ENCODE measurements at places on chromosomes 12 and 14.

DNA sequence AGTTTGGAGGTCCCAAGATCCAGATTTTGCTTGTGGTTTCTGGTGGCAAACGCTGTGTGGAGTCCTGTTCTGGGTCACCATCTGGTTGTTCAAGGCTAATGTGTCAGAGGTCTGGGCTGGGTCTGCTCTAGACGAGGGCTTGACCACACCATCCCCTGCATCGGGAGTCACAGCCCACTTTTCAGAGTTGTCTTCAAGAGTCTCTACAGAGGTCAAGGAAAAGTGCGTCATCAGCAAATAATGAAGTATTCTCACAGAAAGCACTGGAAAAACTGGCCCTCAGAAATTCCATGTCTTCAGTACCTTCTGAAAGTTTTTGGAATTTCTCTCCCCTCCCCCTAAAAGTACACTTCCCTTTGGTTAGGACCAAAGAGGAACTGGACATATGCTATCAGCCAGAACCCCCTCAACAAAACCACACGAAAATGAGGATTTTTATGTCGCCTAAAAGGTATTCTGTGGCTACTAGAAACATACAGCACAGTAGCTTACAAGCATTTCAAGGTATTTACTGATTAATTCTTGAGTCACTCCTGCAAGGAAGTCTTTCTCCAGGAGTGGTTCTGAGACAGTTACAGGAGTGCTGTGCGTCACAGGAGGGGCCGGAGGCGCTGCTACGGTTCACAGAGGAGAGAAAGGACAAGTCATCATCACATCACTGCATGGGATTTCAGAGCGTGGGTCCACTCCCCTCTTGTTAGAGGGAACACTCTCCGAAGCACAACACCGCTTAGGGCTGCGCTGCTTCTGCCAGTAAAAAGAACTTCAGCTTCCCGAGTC is 35.4 kb downstream of the RAD52 start:
- no peak for DNase-seq

DNA sequence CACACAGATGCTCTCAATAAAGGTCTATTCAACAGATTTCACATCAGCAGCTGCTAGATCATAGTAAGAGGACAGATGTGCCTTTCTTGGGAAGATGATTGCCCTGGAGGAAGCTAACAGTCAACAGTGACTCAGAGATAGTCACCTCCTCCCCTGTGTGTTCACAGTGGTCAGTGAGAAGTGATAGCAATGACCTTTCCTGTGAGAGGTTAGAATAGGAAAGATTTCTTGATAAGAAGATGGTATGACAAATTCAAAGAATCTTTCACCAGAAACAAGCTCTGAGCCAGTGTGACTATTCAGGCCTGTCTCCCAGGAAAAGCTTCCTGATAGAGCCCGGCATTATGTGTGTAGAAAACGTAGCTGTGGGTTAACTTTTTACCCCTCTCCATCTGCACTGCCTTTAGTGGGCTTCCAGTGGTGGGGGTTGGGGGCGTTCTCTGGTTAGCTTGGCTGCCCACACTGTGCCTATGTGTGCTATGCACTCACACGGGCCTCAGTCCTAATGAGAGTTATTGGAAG is 66.4 kb upstream of the ARHGAP5 start:
- DNase-seq = no peak

DNA sequence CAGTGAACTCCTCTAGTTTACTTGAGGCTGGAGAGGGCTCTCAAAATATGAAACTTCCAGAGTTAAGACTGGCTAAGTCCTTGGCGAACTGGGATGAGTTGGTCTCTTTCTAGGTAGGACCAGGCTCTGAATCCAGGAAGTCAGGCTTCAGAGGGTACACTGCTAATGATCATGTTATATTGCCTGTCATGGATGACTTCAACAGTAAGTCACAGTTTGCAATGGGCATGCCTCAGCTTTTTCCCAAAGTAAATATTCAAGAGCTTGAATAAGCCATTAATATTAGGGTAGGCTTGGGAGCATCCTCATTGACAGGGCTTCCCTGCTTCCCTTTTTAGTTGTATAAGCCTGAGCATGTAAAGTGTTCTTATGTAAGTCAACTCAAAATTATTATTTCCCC is 61.7 kb upstream of the PTHLH start:
- DNase-seq = no peak

DNA sequence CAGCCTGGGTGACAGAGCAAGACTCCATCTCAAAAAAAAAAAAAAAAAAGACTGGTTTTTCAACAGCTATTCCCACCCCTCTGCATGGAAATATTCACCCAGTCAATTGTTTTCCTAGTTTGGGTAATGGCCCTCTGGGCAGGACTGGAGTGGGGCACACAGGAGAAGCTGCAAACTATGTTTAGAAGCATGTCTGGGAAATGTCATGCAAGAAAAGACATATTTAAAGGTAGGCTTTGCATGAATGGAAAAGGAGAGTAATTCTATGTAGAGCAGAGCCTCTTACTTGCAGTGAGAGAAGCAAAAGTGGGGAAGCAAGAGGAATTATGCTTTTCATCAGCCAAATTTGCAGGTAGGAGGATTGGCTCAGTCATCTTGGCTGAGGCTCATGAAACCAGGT is 276.5 kb upstream of the PLEKHG7 start:
- DNase-seq = no peak

DNA sequence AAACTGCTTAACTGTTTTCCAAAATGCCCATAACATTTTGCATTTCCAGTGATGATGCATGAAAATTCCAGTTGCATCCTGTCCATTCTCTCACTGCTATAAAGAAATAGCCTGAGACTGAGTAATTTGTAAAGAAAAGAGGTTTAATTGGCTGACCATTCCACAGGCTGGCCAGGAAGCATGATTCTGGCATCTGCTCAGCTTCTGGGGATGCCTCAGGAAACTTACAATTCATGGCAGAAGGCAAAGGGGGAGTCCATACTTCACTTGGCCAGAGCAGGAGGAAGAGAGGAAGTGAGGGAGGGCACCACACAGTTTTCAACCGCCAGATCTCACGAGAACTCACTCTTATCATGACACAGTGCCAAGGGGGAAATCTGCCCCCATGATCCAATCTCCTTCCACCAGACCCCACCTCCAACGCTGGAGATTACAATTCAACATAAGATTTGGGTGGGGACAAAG is 18.2 kb upstream of the CLEC2D start:
- no peak for DNase-seq

- DNase-seq = no peak
Observed at GRCh38 chr12:57483466-57483865, 3.8 kb upstream of the ARHGAP9 start.

Measured in effector memory CD4-positive, alpha-beta T cell (primary cell).